Osteocyte (in vitro differentiated cells): ENCODE measurements at places on chromosomes 1 and 21. TPM values are rescaled to one million over a fixed set of nuclear protein-coding genes. Genes with fewer than 3 reads are reported as not detected.

GRCh38 chr1:77133731-77134358 is 85.4 kb downstream of the PIGK start:
- H3K4me3 ChIP-seq: no peak overlapping the region
- H3K36me3 ChIP-seq: no peaks in the 10 kb centered on the region
- DNase-seq: no peak
- H3K27ac ChIP-seq: no peak overlapping the region

- H3K27ac ChIP-seq: no peak overlapping the region
- no peaks in the 10 kb centered on the region for H3K27me3 ChIP-seq
- H3K4me1 ChIP-seq: peaks cover 12% of the 10 kb centered on the region
- no peak for DNase-seq
- no peaks in the 10 kb centered on the region for H3K36me3 ChIP-seq
Measured at GRCh38 chr1:214991691-214992315, 90.7 kb upstream of the KCNK2 start.

GRCh38 chr1:209839875-209840546 is 12.2 kb downstream of the UTP25 start:
- DNase-seq: no peak
- H3K4me1 ChIP-seq: peaks cover 40% of the 10 kb centered on the region
- peak overlapping the region; percentile 90 for H3K27ac ChIP-seq
- peak overlapping the region; percentile 14 for H3K4me3 ChIP-seq
- H3K36me3 ChIP-seq: peaks cover 60% of the 10 kb centered on the region

DNA sequence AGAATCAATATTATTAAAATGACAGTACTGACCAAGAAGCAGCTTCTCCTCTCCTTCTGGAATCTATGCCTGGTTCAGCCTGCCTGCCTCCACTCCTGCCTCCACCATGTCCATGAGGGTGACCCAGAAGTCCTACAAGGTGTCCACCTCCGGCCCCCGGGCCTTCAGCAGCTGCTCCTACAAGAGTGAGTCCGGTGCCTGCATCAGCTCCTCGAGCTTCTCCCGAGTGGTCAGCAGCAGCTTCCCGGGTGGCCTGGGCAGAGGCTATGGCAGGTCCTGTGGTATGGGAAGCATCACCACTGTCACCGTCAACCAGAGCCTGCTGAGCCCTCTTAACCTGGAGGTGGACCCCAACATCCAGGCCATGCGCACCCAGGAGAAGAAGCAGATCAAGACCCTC is 822.4 kb upstream of the NEGR1 start:
- DNase-seq: no peak
- H3K4me1 ChIP-seq: no peaks in the 10 kb centered on the region
- H3K27ac ChIP-seq: no peak overlapping the region
- H3K4me3 ChIP-seq: no peak overlapping the region

DNA sequence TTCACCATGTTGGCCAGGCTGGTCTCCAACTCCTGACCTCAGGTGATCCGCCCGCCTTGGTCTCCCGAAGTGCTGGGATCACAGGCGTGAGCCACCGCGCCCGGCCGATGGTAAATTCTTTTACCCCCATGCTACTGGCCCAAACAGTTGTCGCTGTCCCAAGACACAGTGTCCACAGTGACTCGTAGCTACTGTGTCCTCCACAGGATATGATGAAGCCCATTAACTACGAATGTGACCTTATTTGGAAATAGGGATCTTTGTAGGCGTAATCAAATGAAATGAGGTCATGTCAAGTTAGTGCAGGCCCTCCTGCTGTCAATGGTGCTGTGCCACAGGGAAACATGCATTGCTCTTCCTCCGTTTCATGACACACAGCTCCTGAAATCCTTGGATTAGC is 8.5 kb downstream of the FNDC10 start:
- no peak overlapping the region for H3K27ac ChIP-seq
- no peak for DNase-seq
- H3K36me3 ChIP-seq: no peaks in the 10 kb centered on the region
- no peak overlapping the region for H3K4me3 ChIP-seq
- H3K27me3 ChIP-seq: no peaks in the 10 kb centered on the region

- no peak for DNase-seq
- peaks cover 61% of the 10 kb centered on the region for H3K27me3 ChIP-seq
- H3K4me1 ChIP-seq: peaks cover 2% of the 10 kb centered on the region
- no peaks in the 10 kb centered on the region for H3K36me3 ChIP-seq
- H3K4me3 ChIP-seq: no peak overlapping the region
Measured at GRCh38 chr1:37036667-37037053, 2.3 kb upstream of the GRIK3 start.

DNA sequence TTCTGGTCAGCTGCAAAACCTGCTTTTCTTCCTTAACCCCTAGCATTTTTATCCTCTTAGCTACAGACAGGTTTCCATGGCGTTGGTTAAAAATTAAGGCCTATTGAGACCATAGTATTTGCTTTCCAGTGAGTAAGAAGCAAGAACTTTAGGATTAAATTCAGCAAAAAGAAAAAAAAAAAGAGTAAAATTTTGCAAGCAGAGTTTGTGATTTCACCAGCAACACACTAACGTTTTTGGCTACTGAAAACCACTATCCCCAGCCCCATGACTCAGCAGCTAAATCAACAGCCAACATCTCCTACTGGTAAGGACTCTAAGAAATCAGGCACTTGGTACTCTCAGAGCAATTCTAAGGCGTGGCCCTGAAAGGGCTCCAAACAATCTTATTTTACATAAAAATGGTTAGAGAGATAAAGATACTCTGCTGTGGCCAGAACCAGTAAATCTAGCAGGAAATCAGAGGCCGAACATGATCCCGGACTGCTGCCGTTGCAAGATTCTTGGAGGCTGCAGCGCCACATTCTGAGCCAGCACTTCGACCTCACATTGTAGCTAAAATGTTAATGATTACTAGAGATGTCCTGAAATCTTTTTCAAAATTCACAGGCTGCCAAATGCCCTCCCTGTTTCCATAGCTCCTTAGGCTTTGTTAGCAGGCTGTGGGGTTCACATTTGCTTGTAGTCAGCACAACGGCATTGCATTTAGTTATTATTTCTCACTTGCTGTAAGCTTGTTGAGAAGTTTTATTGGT is 1.6 kb upstream of the ENO1 start:
- peaks cover 7% of the 10 kb centered on the region for H3K36me3 ChIP-seq
- H3K4me3 ChIP-seq: peak overlapping the region; percentile 73
- H3K4me1 ChIP-seq: peaks cover 41% of the 10 kb centered on the region
- H3K27ac ChIP-seq: peak overlapping the region; percentile 97

GRCh38 chr1:119680723-119681122 is 31.0 kb upstream of the PHGDH start:
- H3K36me3 ChIP-seq: no peaks in the 10 kb centered on the region
- H3K27ac ChIP-seq: no peak overlapping the region
- DNase-seq: no peak
- H3K4me1 ChIP-seq: peaks cover under 1% of the 10 kb centered on the region
- H3K4me3 ChIP-seq: no peak overlapping the region

GRCh38 chr1:167587342-167587741 is 33.8 kb upstream of the CREG1 start:
- DNase-seq: no peak
- no peak overlapping the region for H3K27ac ChIP-seq
- H3K4me3 ChIP-seq: no peak overlapping the region
- no peaks in the 10 kb centered on the region for H3K4me1 ChIP-seq
- H3K27me3 ChIP-seq: peaks cover 12% of the 10 kb centered on the region

GRCh38 chr21:41112740-41113692 is 54.9 kb upstream of the BACE2 start:
- peak overlapping the region; percentile 42 for H3K4me3 ChIP-seq
- H3K36me3 ChIP-seq: no peaks in the 10 kb centered on the region
- peaks cover 7% of the 10 kb centered on the region for H3K27me3 ChIP-seq
- peaks cover 7% of the 10 kb centered on the region for H3K4me1 ChIP-seq
- peak overlapping the region; percentile 64 for H3K27ac ChIP-seq

- H3K4me1 ChIP-seq: peaks cover 6% of the 10 kb centered on the region
- DNase-seq: no peak
- H3K36me3 ChIP-seq: no peaks in the 10 kb centered on the region
- H3K4me3 ChIP-seq: no peak overlapping the region
Measured at GRCh38 chr21:44260791-44261631, 686 bp downstream of the DNMT3L start.

- H3K4me1 ChIP-seq: peaks cover 23% of the 10 kb centered on the region
- no peak for DNase-seq
Measured at GRCh38 chr21:27244352-27244751, 277.5 kb upstream of the ADAMTS5 start.

KIF21B gene
- total RNA-seq: 0.63 and 0.97 TPM in 2 replicates

CNIH3 gene
- total RNA-seq: 4.2 and 5.5 TPM in 2 replicates

SPRR2G gene
- total RNA-seq: not detected in 2 replicates

TFF1 gene
- not detected in 2 replicates for total RNA-seq

IGSF21 gene
- not detected in 2 replicates for total RNA-seq

VHLL gene
- not detected in 2 replicates for total RNA-seq

LIN28A gene
- total RNA-seq: not detected in 2 replicates
